ENCODE measurements at places on chromosomes 5 and 9. TPM values are rescaled to one million over a fixed set of nuclear protein-coding genes. Genes with fewer than 3 reads are reported as not detected.
A peak's percentile ranks its signal among the peaks of the same experiment; 100 is the strongest.

BHMT2 gene
- total RNA-seq = not detected

- H3K27ac ChIP-seq = no peak overlapping the region
- peaks cover 13% of the 10 kb centered on the region for H3K4me1 ChIP-seq
- no peak for DNase-seq
- H3K36me3 ChIP-seq = no peaks in the 10 kb centered on the region
These were observed 24.5 kb downstream of the SNX18 start for GRCh38 chr5:54541823-54542783.

DNA sequence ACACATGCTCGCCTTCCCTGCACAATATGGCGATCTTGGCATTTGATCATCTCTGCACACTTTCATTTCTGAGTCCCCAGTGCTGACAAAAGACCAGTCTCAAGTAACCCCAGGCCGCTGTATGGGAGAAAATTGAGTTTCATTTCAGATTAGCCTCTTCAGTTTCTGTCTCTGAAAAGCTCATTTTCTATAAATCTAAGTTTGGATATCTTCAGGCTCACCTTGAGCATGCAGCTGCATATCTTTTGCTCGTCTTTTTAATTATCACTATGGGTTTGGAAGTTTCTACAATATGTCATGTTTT lies 169.1 kb upstream of the MAST4 start:
- peaks cover 1% of the 10 kb centered on the region for H3K36me3 ChIP-seq
- no peak for DNase-seq
- H3K4me1 ChIP-seq = no peaks in the 10 kb centered on the region

GRCh38 chr5:32598997-32599549 lies 13.7 kb downstream of the SUB1 start:
- no peaks in the 10 kb centered on the region for H3K27me3 ChIP-seq
- peaks cover 14% of the 10 kb centered on the region for H3K36me3 ChIP-seq
- H3K4me1 ChIP-seq = peaks cover 46% of the 10 kb centered on the region

- no peak for DNase-seq
- peaks cover 33% of the 10 kb centered on the region for H3K4me1 ChIP-seq
- H3K27ac ChIP-seq = peak overlapping the region; percentile 2
- H3K36me3 ChIP-seq = peaks cover 11% of the 10 kb centered on the region
These were observed 180.0 kb downstream of the CDK5RAP2 start for GRCh38 chr9:120399940-120400339.

DNA sequence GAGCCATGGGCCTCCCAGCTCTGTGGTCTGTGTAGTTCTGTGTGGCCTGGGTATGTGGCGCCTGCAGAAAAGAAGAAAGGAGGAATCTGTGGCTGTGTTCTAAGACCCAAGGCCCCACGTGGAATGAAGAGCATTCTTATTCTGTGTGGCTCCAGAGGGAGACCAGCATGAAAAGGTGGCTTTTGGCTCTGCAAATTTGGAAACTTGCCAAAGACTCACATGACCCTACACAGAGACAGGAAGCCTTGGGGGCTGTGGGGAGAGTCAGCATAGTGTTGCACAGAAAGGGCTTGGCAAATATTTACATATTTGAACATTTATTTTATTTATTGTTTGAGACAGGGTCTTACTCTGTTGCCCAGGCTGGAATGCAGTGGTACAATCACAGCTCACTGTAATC lies 193.3 kb downstream of the TMEM38B start:
- H3K27me3 ChIP-seq = peaks cover 20% of the 10 kb centered on the region
- DNase-seq = no peak
- no peak overlapping the region for H3K27ac ChIP-seq
- peaks cover 15% of the 10 kb centered on the region for H3K4me1 ChIP-seq
- no peaks in the 10 kb centered on the region for H3K36me3 ChIP-seq

IL11RA gene
- total RNA-seq = 55.8 TPM

DNA sequence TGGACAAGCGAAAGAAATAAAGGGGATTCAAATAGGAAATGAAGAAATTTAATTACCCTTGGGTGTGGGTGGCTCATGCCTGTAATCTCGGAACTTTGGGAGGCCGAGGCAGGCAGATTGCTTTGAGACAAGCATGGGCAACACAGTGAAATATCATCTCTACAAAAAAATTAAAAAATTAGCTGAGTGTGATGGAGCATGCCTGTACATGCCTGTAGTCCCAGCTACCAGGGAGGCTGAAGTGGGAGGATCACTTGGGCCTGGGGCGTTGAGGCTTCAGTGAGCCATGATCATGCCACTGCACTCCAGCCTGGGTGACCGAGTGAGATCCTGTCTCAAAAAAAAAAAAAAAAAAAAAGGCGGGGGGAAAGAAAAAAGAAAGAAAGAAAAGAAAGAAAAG lies 4.0 kb upstream of the RCL1 start:
- no peak for DNase-seq
- H3K4me3 ChIP-seq = no peak overlapping the region
- no peak overlapping the region for H3K27ac ChIP-seq
- peaks cover 38% of the 10 kb centered on the region for H3K4me1 ChIP-seq
- no peaks in the 10 kb centered on the region for H3K36me3 ChIP-seq

GRCh38 chr9:108273988-108274387 lies 581.8 kb downstream of the ACTL7B start:
- H3K36me3 ChIP-seq = no peaks in the 10 kb centered on the region
- no peaks in the 10 kb centered on the region for H3K27me3 ChIP-seq
- H3K27ac ChIP-seq = no peak overlapping the region
- no peak for DNase-seq

FBXW5 gene
- 74.9 TPM for total RNA-seq

LEAP2 gene
- total RNA-seq = 7.2 TPM

PCDHAC2 gene
- total RNA-seq = not detected

SAPCD2 gene
- 8.4 TPM for total RNA-seq

DNA sequence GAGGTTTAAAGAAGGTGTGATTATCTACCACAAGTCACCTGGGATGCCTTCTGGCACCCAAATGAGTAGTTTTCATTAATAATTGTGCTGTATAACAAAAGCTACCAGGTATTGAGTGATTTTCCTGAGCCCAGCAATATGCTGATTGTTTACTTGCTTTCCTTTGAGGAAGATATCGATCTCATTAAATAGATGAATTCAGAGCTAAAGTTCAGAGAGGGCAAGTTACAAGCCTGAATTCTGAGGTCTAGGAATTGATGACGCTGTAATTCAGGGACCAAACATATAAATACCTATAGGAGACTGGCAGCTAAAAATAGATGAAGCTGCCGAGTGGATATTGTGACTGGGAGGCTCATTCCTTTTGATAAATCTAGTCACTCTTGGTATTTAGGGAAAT lies 1.1 kb downstream of the ERCC6L2 start:
- peaks cover 33% of the 10 kb centered on the region for H3K4me1 ChIP-seq
- DNase-seq = no peak
- no peaks in the 10 kb centered on the region for H3K27me3 ChIP-seq
- H3K27ac ChIP-seq = no peak overlapping the region
- peaks cover 10% of the 10 kb centered on the region for H3K36me3 ChIP-seq

DNA sequence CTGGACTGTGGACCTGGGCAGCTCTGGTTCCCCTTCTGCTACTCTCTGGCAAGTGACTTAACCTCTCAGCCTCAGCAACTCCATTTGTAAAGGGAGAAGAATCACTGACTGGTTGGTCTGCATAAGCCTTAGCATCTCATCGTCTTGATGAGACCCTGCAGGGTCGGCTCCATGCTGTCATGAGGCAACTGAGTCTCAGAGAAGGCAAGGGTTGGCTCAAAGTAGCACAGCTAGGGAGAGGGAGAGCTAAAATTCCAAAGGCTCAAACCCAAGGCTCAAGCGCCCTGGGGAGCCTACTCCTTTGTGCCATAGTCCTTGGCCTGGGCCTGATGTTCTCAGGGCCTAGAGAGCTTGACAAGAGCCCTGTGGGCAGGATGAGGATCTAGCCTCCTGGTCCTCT lies 4.5 kb downstream of the FGFR4 start:
- H3K4me1 ChIP-seq = peaks cover 3% of the 10 kb centered on the region
- H3K36me3 ChIP-seq = no peaks in the 10 kb centered on the region
- H3K27me3 ChIP-seq = peaks cover 19% of the 10 kb centered on the region

DNA sequence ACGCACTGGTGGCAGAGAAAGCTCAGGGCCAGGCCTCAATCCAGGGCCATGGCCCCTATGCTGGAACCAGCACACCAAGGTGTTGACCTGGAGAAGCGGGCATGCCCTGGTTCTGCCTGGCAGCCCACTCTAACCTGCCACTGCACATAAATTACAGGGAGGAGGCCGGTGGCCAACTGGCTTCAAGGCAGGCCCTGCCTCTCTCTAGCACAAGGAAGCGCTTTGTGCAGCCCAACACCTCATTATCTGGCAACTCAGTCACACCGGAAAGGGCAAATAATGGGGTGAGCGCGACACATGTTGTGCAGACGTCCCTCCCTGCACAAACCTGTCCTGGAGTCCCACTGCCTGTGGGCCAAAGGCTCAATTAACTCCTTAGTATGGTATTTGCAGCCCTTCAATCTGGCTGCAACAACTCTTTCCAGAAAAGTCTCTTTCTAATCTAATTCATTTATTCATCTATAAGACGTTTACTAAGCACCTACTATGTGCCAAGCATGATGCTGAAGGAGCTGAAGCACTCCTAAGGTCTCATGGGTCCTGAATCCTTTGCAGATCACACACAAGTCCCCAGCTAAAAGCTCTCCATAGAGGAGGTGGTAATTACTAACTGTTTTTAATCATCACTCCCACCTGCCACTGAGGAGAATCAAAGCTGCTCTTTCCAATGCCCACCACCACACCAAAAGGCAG lies 24.9 kb downstream of the SHB start:
- H3K27me3 ChIP-seq = no peaks in the 10 kb centered on the region
- peaks cover 9% of the 10 kb centered on the region for H3K4me1 ChIP-seq
- DNase-seq = no peak
- H3K27ac ChIP-seq = no peak overlapping the region
- no peak overlapping the region for H3K4me3 ChIP-seq

- H3K27ac ChIP-seq = no peak overlapping the region
- H3K4me1 ChIP-seq = no peaks in the 10 kb centered on the region
- no peaks in the 10 kb centered on the region for H3K27me3 ChIP-seq
- DNase-seq = no peak
- H3K4me3 ChIP-seq = no peak overlapping the region
- H3K36me3 ChIP-seq = no peaks in the 10 kb centered on the region
These were observed 159.3 kb upstream of the PPP1R26 start for GRCh38 chr9:135320331-135320730.

RPL35 gene
- total RNA-seq = 1,754 TPM

DNA sequence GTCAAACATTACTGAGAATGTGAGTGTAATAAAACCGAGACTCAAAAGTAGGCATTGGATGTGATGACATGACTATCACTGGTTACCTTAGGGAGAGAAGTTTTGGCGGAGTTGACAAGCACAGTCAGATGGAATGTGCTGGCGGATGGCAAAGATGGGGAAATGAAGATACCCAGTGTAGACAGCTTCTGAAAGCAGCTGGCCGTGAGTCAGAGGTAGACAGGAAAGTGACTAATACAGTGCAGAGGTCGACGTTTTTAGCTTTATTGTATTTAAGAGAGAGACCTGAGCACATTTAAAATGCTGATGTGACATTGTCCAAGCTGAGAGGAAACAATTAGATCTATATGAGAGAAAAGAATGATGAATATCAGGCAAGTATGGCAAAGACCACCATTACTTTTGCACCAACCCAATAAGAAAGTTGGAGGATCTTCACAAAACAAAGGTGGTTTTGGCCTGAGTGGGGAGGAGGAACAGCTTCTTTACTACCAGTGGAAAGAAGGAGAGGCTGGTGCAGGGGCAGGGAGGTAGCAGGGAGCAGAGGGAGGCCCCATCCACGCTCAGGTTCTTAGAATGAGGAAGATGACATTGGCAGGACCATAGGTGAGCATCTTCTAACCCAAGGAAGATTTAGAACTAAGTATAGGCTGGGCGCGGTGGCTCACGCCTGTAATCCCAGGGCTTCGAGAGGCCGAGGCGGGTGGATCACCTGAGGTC lies 36.7 kb upstream of the KCNIP1 start:
- no peaks in the 10 kb centered on the region for H3K4me1 ChIP-seq
- H3K27me3 ChIP-seq = peaks cover 39% of the 10 kb centered on the region
- H3K27ac ChIP-seq = no peak overlapping the region
- no peaks in the 10 kb centered on the region for H3K36me3 ChIP-seq
- peak; percentile 61 for DNase-seq

DNA sequence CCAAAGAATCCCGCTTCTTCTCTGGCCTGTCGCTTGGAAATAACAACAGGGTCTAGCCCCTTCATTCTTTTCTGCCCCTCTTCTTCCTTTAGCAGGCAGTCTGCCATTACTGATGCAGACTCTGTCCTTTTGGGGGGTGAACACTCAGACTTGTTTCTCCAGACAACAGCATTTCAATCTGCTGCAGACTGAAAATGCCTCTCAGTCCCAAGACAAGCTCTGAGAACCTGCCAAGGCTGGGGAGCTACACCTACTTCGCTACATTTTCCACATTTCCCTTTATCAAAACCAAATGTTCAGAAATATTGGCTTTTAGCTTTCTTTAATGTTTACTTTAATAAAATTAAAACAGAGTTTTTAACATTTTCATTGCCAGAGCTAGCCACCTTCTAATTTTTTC lies 152.4 kb downstream of the MPDZ start:
- no peaks in the 10 kb centered on the region for H3K4me1 ChIP-seq
- H3K27me3 ChIP-seq = no peaks in the 10 kb centered on the region
- no peak overlapping the region for H3K27ac ChIP-seq
- DNase-seq = no peak
- H3K4me3 ChIP-seq = no peak overlapping the region
- H3K36me3 ChIP-seq = no peaks in the 10 kb centered on the region

GRCh38 chr5:1195439-1195838 lies 6.0 kb upstream of the SLC6A19 start:
- no peak for DNase-seq
- peaks cover 7% of the 10 kb centered on the region for H3K27me3 ChIP-seq
- H3K4me1 ChIP-seq = no peaks in the 10 kb centered on the region

DNA sequence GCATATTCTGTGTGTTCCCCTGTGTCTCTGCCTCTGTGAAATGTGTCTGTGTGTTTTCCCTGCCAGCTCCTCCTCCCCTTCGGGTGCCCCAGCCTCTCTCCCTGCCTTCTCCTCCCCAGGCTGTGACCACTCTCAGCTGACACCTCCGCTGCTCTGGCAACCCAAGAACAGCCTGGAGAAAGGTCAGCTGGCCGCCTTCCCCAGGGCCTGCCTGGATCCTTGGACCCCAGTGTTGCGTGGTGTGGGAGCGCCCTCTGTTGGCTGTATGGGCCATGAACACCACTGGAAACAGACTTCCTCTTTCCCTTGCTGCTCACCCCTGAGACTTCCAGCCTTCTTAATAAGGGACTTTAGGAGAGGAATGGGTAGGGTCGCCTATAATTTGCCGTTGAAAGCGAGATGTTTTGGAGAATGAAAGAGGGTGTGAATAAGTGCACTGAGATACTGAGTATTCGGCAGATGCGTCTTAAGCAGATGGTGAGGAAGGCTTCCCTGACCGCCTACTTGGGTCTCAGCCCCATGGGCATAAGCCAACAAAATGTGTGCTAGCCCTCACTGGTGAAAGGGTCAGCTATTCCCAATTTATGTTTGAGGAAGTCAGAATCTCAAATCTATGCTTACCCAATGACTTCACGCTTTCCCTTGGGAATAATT lies 114.9 kb upstream of the TRIM32 start:
- H3K4me1 ChIP-seq = no peaks in the 10 kb centered on the region
- H3K36me3 ChIP-seq = no peaks in the 10 kb centered on the region
- no peaks in the 10 kb centered on the region for H3K27me3 ChIP-seq
- peak; percentile 33 for DNase-seq
- no peak overlapping the region for H3K4me3 ChIP-seq
- H3K27ac ChIP-seq = no peak overlapping the region

All from activated T-cell treated with anti-CD3 and anti-CD28 coated beads, Interleukin-2, amount 50 U/mL, for 72 hours (primary cell).